ENCODE measurements at places on chromosomes 2 and 18.

- DNase-seq: no peak
Measured at GRCh38 chr2:8693157-8693821, 11.4 kb downstream of the ID2 start.

GRCh38 chr2:188122985-188123384 is 168.7 kb upstream of the GULP1 start:
- DNase-seq: no peak

DNA sequence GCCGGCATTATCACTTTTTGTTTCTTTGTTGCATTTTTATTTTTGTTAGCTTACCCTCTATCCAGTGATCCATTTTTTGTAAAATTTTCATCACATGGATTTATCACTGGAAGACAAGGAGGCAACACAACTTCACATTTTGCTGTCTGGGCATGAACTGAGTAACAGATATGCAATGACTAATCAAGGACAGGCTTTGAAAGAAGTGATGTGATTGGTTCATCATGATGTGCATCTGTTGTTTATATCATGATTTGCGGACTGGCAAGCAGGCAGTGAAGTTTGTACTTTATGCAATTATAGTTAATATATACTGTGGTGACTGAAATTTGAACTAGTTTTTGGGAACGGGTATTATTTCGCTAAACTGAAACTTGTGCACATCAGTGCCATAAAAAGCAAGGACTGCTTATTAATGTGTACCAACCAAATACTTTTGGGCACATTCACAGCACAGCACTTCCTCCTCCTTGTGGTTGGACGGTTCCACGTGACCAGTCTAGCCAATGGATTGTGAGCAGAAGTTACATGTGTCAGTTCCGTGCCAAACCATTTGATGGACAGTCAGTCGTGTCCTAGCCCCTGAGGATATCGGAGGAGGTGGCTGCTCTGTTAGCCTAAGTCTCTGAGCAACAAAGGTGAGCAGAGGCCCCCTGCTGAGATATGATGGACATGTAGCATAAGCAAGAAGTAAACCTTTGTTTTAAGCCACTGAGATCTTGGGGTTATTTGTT is 201.4 kb upstream of the SIX2 start:
- DNase-seq: no peak

DNA sequence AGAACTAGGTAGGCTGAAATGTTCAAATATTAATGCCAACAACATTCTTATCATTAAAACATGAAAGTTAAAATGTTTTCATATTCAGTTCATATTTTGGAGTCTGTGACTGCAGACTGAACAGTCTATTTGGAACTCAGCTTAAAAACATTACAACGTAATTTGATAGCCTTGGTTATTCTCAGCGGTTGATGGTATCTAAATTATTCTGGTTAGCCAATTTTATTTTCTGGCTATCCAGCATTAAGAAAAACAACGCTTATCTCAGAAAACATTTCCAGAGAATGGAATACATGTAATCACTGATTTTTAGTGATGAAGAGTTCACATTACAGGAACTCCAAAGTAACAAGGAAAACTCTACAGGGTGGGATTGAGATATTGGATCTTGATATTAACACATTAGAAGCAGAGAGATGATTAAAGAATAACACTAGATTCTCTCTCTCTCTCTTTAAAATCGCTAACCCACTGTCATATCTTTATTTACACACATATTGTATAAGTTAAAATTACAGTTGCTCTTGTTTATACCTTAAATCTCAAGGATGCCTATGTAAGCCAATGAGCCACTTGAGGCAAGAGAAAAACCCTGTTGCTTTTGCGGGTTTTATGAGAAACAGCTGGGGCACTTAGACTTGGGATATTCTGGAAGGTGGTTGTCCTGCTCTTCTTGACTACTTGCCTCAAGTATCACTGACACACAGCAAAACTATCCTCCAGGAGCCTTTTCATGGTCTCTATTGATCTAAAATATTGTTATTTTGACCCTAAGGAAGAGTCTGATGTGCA is 84.9 kb downstream of the ICOS start:
- DNase-seq: no peak

DNA sequence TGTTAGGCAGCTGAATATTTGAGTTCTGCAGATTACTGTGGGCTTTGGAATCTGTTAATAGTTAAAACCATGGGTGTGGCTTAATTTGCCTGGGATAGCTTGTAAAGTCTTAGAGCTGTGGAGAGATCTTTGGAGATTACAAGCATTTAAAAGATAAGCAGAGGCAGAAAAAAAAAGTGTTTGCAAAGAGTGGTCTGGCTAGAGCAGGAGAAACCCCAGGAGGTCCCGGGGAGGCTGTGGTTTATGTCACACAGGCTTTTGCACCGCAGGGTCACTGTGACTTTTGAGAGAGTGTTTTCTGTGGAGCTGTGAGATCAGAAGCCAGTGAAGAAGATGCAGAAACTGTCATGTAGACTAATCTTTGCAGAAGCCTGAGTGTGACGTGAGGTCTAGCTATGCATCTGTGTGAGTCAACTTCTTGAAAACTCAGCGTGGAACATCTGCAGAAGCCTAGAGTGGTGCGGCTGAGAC is 49.0 kb downstream of the SETBP1 start:
- no peak for DNase-seq

- peak; percentile 15 for DNase-seq
Measured at GRCh38 chr2:16943279-16943958, 277.8 kb upstream of the CYRIA start.

DNA sequence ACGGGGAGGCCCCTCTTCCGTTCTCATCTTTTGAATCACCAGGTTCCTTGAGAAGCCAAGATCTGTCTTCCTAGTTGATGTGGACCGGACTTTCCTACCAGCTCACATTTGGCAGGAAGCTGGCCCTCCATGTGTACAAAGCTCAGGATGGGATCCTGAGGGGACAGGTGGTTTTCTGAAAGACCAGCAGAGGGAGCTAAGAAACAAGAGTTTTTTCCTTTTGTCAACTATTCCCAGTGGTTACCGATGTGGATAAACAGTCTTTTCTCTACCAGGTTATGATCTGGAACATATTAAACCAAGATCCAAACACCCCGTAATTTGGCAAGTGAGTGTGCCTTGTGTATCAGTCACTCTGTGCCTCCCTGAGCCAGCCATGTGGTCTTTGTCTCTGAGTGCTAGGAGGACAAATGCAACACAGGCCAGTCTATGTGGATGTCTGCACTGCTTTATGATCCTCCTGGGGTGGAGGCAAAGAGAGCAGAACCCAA is 25.1 kb upstream of the ARHGAP25 start:
- no peak for DNase-seq

GRCh38 chr18:13435586-13436333 is 217.2 kb downstream of the LDLRAD4 start:
- DNase-seq: no peak

- DNase-seq: no peak
Measured at GRCh38 chr2:42652086-42652485, 83.7 kb downstream of the MTA3 start.

DNA sequence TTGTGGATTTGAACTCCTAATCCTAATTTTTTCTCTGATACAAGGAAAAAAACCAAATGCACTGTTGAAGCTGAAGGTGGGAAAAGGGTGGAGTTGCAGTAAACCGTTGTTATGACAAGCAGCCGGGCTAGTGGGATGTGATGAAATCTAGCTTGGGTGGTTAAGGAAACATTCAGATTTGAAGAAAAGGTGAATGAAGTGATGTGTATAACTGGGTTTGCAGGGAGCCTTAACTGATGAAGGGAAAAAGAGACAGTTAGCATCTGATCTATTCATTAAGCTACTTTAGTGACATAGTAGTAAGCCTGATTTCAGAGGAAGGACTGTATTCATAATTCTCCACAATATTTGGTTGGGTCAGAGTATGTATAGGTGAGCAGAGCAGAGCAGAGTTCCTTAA is 3.5 kb downstream of the EML6 start:
- no peak for DNase-seq

DNA sequence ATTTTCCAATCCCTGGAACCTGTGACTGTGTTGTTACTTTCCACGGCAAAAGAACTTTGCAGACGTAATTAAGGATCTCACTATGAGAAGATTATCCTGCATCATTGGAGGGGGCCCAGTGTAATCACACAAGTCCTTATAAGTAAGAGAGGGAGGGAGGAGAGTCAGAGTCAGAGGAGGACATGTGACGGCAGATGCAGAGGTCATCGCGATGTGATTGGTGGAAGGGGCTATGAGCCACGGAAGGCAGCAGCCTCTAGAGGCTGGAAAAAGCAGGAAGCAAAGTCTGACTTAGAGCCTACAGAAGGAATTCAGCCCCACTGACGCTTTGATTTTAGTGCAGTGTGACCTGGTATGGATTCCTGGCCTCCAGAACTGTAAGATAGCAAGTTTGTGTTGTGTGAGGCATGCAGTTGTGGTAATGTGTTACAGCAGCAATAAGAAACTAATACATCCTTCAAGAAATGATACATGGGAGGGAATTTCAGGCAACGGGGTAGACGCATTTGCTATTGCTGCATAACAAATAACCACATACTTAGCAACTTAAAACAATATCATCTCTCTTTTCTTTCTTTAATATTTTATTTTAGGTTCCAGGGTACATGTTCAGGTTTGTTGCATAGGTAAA is 112.7 kb upstream of the SERPINE2 start:
- DNase-seq: no peak

- peak; percentile 67 for DNase-seq
Measured at GRCh38 chr2:69437751-69438154, 518 bp upstream of the NFU1 start.

DNA sequence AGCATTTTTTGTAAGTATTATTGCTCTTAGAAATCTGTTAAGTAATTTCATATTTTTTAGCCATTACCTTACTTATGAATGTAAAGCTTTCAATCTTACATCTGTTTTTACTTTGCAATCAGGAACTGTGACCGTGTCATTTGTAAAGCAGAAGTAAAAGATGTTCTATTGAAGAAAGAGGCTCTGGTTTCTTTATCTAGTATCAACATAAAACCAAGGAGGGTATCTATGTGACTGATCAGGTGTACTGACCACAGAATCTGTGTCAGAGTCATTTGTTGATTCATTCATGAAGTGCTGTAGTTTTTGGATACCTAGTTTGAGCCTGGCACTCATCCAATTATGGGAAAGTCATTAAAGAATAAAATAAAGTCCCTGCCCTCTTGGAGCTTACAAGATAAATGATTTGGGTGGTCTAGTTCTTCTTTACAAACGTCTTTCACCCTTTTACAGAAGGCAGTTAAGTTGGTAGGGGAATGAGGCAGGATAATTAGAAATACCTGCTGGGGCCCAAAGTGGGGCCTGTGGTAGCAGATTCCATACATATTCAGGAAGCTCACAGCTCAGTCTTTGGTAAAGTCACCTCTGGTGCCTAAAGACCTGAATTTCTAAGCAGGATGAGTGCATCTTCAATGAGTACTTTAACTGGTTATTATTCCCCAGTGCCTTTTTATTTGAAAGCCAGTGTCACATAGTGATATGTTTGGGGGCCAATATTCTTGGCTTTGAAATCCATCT is 260.6 kb upstream of the NT5C1B start:
- no peak for DNase-seq

- peak; percentile 36 for DNase-seq
Measured at GRCh38 chr2:179580378-179581146, 280.9 kb downstream of the ZNF385B start.

DNA sequence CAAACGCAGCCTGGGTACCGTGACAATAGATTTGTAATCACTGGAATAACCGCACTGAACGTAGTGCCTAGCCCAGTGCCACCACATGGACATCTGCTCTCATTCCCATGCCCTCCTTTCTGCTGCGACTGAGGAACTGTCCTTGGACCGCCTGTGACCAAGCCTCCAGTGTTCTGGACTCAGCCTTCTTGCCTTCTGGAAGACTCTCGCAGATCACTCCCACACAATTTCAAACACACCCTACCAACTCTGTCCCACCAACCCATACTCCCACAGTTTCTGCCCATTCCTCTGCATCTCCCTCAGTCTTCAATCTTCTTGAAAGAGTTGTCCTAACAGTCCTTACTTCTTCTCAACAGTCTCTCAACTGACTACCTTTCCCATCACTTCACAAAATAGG is 2.1 kb downstream of the RNF149 start:
- DNase-seq: no peak

- DNase-seq: no peak
Measured at GRCh38 chr18:24263050-24263449, 124.2 kb downstream of the CABYR start.

DNA sequence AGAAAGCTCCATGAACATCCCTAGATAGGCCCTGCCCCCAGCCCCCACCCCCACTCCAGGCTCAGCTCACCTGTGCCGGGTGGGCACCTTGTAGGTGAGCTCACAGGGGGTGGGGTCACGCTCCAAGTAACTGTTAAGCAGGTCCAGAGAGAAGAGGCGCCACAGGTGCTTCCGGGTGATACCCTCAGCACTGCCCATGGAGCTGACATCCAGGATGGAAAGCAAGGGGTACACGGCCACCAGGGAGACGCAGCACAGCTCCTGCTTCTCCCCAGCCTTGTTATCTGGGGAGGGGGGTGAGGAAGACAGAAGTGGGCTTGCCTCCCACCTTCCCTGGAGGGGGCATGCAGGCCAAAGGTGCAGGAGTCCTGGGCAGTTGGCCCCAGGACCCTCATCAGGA is 21.9 kb downstream of the CFAP65 start:
- no peak for DNase-seq

- DNase-seq: no peak
Measured at GRCh38 chr2:26035090-26035743, 1.3 kb downstream of the RAB10 start.

DNA sequence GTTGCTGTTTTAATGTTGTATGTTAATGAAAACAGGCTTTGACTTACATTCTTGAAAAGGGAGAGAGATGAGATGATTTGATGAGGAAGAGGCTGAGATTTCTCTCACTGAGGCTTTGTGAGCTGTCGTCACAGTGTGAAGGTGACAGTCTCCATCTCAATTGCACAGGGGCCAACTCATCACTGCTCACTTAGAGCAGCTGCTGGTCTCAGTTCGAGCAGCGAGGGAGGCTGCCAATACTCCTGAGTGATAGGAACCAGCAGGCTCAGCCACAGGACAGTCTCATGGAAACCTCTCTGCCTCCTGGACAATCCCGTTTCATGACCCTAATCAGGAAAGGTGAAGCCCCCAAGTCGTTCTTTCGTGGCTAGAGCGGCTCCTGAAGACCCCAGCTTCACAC is 170.7 kb upstream of the SOX11 start:
- no peak for DNase-seq

DNA sequence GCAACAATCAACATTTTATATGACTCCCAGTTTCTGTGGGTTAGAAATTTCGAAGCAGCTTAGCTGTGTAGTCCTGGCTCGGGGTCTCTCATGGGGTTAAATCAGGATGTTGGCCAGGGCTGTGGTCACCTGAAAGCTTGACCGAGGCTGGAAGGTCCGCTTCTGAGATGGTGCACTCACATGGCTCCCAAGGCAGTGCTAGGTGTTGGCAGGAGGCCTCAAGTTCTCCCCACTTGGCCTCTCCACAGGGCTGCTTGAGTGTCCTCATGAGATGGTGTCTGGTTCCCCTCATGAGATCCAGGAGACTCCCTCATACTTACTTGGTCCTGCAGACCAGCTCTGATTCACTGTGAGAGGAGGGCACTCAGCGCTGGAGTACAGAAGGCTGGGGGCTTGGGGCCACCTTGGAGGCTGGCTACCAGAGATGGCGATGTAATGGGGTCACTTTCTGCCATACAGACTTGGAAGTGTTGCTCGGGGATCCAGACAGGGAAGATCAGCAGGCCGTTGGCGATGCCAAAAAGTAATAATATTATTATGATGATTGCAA is 98.8 kb downstream of the INHBB start:
- DNase-seq: no peak

- DNase-seq: no peak
Measured at GRCh38 chr2:188303363-188304031, 11.8 kb downstream of the GULP1 start.

All from gastrocnemius medialis (tissue), 4 donors.